Stimulated activated CD4-positive, alpha-beta T cell treated with anti-CD3 and anti-CD28 coated beads, Interleukin-1b, Interleukin-23, amount 100 ng/mL, for 24 hours (primary cell): ENCODE measurements at places on chromosomes 12 and 14.

DNA sequence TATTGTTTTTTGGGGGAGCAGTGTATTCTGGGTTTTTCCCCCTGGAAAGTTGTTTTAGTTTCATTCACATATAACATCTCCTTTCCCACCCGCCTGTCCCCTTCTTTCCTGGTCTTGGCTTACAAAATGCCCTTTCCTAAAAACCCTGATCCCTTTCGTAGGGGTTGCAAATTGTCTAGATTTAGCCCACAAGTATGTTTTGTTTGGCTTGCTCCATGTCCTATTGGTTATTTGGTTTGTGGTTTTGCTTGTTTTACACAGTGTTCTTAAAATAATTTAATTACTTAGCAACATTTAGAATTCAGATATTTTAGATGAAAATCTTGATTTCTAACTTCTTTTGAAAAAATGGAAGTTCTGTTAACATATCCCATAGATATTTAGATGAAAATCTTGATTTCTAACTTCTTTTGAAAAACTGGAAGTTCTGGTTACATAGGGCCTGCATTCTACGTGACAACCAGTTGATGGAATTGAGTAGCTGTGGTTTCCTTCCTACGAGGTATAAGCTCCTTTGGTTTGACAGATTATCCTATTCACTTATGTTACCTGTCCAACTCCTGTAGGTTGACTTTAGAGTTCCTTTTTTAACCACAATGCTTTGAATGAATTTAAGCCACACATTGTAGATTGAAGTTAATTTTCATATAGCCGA is 89.2 kb upstream of the TMEM263 start:
- DNase-seq, result no peak

DNA sequence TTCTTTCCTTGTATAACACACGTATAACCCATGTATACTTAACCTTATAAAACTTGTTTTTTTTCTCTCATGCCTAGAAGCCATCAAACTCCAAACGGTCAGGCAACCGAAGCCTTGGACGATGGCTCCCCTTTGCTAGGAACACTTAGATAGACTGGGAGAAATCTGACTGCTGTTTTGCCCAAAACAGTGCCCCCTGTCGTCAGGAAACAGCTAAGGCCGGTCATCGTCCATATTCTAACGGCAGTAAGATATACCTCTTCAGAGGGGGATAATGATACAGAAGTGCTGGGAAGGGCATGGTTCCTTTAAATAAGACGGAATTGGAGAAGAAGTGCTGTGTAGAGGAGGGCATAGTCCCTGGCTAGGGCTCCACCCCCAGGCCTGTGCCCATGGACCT is 130.5 kb downstream of the SLC41A2 start:
- DNase-seq, result no peak

DNA sequence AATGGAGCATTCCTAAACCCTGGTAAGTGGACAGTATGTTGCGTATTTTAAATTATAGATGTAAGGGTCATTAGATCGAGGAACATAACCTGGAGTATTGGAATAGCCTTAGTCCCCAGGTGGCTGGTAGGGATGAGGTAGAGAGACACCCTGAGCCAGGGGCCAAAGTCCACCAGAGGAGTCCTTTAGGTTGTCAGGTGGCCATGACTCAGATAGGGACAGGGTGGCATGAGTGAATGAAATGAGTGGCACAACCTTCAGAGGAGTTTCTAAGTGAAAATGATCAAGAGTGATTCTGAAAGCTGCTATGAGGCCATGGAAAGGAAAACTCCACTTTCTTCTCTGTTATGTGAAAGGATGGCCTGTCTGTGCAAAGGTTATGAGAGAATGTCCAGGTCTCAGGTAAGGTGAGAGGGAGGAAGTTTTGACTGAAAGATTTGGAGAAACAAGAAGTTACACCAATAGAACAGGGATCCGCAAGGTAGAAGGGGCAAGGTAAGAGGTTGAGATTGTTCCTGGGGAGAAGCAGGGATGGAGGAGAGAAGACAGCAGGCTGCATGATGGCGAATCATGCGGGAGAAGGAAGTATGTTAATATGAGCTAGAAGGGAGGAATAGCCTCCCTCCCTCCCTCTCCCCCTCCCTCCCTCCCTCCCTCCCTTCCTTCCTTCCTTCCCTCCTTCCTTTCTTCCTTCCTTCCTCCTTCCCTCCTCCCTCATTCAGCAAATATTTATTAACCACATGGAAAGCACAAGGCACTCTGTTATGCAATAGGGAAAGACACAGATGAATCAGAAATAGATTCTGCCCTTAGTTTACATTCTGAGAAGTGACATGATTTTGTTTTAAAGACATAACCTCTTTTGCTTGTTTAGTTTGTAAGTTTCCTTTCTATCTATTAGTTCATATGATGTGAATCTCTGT is 14.0 kb upstream of the RIPK3 start:
- no peak for DNase-seq

DNA sequence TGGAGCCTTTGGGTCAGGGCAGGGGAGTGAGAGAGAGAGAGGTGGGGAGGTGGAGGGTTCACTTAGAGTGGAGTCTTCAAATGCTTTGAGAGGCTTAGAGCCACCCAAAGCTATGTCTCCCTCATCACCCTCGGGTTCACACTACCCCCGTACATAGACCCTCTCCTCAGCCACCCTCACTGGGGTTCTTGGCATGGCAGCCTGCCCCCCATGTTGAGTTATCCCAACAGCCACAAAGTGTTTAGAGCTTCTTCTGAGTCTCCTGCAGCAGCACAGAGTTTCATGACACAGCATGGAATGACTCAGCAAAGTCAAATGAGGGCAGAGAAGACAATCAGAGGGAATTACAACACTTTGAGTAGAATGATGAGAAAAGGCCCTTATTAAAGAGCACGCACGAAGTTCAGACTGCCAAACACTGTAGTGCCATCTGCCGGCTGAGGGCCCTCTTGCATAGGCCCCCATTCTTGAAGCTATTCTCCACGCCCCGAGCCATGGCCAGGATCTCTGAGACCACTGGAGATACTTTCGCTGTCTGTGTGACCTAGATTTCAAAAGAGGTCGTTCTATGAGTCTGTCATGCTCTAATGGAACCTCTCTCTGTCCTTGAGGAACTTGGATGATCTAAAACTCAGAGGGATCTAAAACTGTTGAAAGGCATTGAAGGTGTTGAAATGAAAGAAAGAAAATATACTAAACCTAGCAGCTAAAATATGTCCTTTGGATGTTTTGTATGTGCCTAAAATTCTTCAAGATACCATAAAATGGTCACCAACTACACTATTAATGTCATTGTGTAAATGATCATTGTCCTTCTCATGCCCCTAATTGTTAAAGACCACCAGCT is 221.9 kb downstream of the PELI2 start:
- DNase-seq, result no peak

GRCh38 chr14:101060171-101060601 is 156.7 kb upstream of the RTL1 start:
- no peak for DNase-seq

DNA sequence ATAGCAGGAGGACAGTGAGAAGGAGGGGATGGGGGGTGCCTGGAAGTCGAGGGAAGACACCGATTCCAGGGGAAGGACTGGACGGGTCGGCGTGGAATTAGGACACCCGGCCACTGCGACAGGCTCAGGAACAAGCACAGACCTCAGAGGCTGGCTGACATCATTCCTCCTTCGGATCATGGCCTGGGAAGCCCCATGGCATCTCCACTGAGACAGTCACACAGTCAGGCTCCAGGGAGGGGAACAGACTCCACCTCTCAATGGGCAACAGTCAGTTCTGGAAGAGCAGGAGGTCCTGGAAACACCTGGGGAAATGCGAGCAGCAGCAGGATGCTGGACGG is 67.9 kb upstream of the FBRSL1 start:
- no peak for DNase-seq

DNA sequence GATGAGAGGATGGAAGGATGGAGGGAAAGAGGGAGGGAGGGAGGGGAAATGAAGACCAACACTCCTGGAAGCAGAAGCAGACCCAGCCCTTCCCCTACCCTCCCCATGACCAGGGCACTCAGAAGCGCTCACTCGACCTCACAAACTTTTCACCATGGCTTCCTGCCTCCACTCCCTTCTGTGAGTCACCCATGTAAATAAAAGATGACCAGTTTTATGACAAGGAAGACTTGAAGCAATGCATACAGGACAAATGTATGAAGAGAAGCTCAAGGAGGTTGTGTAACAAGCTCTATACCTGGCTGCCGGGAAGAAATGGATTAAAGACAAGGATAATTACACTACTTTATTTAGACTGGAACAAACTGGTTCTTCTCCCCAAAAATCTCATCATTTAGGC is 63.8 kb downstream of the CDC42BPB start:
- no peak for DNase-seq

GRCh38 chr12:96177013-96177412 is 17.2 kb upstream of the ELK3 start:
- peak; percentile 45 for DNase-seq

- DNase-seq, result no peak
Observed at GRCh38 chr14:63286071-63286470, 32.7 kb downstream of the GPHB5 start.

DNA sequence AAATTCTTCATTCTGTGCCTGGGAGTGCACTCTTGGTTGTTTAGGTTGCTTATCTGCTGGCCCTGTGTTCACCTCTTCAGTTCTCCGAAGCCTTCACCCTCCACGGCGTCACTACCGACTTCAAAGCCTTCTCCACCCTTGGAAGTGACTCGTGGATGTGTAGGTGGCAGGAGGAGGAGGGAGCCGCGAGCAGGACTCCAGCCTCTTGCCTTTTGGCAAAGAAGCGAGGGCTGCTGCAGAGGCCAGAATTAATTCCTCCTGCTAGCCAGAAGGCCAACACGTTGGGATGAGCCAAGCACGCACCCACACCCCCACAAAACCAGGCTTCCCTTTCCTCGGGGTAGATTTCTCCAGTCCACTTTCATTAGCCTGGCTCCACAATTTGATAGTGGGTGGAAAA is 86.5 kb downstream of the TBX5 start:
- DNase-seq, result no peak

- DNase-seq, result no peak
Observed at GRCh38 chr12:77968571-77968970, 137.9 kb downstream of the NAV3 start.

DNA sequence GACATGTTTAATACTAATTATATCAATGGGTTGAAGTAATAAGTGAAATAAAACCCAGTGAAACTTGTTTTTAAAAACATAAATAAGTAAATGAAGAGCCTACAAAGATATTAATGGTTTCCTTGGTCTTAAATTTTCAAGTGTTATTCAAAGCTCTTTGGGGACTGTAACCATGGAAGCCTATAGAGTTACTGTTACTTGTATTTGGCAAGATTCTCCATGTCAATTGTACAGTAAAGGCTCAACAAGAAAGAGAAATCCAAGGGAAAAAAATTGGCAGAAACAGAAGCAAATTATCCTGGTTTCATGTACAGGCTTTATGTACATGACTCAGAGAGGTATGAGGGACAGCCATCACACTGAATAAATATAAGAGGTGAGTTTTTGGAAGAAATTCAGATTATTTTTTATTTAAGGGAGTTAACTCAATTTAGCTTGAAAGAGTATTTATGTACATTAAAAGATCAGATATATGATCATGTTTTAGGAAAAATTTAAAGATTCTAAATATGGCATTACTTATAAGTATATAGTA is 151.1 kb upstream of the HMGA2 start:
- no peak for DNase-seq

DNA sequence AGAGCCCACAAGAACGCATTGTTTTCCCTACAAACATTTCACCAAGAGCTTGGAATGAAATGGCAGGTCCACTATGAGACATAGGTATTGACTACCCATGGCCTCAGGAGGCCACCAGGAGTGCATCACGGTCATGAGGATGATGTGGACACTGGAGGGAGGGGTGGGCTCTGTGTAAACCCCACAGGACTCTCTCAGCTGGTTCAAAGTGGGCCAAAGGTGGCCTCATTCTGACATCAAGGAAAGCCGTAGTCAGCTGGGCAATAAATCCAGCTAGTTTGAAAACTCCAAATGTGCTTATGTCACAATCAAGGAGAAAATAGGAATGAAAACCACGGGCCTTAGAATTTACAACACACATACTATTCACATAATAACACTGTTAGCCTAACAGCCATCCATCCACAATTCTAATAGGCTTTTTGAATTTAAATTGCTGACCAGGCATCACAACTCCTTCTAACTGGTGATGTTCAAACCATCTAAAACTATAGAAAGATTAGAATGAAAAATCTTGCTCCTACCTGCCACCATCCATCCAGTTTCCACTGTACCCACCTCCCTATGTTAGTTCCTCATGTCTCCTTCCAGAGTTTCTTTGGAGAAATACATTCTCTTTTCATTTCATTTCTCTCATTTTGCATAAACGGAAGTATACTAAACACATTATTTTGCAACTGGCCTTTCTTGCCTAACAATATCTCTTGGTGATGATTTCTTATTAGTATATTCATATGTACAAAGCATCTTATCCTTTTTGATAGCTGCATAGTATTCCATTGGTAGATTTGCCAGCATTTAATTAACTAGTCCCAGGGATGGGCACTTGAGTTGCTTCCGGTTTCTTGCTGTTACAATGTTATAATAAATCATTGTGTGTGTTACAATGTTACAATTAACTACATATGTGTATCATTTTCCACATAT is 21.5 kb downstream of the CMKLR1 start:
- DNase-seq, result no peak

DNA sequence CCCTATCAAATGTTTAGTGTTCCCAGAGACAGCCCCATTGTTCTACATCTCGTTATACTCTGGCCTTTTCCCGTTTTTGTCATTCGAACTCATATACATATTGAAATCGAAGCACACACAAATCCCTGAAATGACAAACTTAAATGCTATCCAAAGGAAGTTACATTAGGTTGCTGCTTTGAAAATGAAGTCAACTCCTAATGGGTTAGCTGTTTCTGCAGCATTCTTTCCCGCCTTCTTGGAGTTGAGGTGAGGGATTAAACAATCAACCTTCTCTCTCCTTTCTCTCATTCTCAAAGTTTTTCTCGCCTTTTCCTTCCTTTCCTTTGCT is 642 bp upstream of the PHC1 start:
- DNase-seq, result no peak

- no peak for DNase-seq
Observed at GRCh38 chr14:60594062-60594461, 55.2 kb downstream of the SIX1 start.

GRCh38 chr12:63862187-63862968 is 17.9 kb downstream of the SRGAP1 start:
- no peak for DNase-seq
